ENCODE measurements at places on chromosomes 12 and 14.
A peak's percentile ranks its signal among the peaks of the same experiment; 100 is the strongest.

GRCh38 chr12:52910248-52910883 is 5.5 kb upstream of the KRT8 start:
- no peak for DNase-seq

DNA sequence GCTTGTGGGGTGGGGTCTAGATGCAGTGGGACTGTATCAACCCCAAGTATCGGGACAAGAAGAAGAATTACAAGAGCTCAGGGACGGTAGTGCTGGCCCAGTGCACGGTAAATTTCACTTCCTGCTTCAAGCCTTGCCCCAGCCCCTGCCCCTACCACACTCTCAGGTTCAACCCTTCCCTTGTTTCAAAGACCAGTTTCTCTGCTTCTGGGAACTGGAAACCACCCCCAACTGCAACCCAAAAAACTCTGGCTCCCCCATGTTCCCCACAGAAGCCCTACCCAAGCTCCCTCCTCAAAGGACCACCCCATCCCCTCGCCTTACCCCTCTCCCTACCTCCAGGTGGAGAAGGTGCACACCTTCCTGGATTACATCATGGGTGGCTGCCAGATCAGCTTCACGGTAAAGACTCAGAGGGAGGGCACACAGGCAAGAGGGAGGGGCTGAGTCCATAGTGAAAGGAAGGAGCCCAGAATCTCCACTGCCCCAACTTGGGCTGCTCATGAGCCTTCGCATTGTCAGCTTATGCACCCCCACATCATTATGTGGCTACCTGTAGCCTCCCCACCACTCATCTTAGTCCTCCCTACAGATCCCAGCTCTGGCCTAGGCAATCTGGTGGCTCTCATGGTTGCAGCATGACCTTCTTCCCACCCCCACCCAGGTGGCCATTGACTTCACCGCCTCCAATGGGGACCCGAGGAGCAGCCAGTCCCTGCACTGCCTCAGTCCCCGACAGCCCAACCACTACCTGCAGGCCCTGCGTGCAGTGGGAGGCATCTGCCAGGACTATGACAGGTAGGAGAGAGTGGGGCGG is 4.3 kb downstream of the CPNE6 start:
- DNase-seq = no peak

DNA sequence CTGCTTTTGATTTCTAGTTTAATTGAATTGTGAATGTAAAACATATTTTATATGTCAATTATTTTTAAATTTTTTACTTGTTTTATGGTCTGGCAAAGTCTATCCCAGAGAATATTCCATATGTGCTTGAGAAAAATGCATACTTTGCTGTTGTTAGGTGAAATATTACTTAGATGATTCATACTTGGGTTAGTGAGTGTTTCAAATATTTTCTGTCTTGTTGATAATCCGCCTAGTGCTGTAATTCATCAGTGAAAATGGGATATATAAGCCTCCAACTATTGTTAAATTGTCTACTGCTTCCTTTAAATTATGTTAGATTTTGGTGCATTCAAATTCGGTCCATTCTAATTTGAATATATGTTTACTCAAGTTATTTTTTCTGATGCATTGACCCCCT is 395.5 kb downstream of the LRFN5 start:
- DNase-seq = no peak

GRCh38 chr14:51507906-51508511 is 143.7 kb upstream of the FRMD6 start:
- DNase-seq = no peak

DNA sequence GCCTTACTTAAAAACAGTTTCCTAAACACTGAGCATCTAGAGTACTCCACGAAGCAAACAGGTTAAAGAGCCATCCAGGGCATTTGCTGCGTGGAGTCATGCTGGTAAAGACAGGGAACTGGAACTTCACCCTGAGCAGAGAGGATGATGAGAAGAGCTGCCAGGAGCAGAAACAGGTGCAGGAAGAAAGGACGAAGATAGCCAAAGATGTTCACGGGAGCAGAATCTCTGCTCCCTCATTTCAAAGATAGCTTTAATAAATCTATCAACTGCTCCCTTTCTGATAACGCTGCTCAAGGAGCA is 280.8 kb upstream of the FKBP4 start:
- no peak for DNase-seq

GRCh38 chr12:67290378-67290777 is 21.2 kb downstream of the CAND1 start:
- no peak for DNase-seq

DNA sequence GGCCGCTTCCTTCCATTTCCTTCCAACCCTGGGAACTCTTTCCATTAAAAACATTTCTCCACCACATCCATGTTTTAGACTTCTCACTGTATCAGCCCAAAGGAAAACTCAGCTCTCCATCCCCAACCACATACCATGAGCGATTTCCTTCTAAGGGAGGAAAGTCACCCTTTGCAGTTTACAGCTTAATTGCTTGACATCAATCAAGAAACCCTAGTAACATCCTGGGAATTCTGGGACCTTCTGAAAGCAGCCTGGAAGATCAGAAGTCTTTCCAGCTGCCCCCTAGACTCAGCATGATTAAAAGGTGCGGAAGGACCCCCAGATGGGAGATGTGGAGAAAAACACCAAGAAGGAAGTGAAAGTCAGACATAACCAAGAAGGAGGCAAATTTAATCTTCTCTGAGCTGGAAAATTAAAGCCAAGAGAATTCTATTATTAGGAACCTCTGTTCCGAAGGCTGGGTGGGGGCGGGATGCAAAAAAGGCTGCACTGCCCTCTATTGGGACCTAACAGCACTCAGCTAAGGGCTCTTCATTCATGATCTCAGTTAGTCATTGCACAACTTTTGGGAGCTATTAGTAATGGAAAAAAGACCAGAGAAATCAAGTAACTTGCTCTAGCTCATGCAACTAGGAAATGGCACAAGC is 73.3 kb upstream of the PLXNC1 start:
- no peak for DNase-seq

DNA sequence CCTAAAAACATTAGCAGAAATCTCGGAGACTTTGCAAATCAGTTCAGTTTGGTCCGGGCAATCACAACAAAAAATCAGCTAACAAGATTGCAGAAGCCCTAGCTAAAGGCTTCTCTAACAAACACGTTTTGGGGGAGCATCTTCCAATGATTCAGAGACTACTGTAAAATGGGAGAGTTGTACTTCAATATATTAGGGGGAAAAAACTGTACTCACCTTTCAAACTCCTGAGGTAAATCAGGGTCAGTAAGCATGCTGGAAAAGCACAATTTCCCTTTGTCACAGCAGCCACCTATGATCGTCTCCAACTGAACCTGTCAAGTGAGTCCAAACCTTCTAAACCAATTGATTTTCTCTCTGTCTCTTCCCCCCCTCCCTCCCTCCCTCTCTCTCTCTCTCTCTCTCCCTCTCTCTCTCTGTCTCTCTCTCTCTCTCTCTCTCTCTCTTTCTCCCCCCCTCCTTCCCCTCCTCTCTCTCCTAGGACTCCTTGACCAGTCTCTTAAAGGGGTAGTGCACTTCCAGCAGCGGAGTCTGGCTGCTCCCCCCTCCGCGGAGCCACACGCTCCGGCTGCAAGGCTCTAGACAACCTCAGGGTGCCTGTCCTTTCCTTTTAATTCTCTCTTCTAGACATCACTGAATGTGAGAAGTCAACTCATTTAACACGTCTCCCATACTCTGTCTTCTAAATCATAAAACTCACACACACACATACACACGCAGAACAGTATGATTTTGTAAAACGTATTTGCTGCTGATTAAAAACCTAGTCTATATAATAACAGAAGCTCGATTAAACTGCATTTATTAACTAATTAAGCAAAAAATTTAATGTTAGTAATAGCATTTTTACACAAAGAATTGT is at the start of gene SOX5:
SOX5 (minus strand) TSS at position 323 of the 862 bp plus-strand sequence; CDS start at position 254, 69 bp downstream.
- no peak for DNase-seq

DNA sequence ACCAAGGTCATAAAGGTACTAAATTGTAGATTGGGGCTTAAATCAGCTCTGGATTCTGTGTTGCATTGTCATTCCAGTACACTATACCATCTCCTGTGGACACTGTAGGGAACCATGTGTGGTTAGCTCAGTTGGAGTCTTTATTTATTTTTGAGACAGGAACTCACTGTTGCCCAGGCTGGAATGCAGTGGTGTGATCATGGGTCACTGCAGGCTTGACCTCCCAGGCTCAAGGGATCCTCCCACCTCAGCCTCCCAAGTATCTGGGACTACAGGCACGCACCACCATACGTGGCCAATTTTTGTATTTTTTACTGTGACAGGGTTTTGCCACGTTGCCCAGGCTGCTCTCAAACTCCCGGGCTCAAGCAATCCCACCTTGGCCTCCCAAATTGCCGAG is 6.7 kb downstream of the PAPOLA start:
- no peak for DNase-seq

DNA sequence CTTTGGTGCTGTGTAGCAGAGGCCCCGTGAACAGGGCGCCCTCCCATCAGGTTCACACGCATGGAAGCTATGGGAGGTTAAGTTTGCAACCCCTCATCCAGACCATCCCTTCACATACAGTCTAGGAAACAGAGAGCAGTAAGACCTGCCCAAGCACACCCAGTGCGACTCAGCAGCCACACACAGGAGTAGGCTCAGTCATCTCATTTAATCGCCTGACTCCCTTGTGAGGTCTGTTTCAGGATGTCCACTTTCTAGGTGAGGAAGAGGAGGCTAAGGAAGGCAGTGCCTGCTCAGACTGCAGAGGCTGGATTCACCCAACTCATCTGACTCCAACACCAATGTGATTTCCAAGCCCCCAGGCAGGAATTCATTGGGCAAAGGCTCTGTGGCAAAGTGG is 11.9 kb downstream of the BDKRB1 start:
- DNase-seq = no peak

- no peak for DNase-seq
Measured at GRCh38 chr12:105504286-105504685, 173.8 kb downstream of the C12orf75 start.

GRCh38 chr14:89227496-89227836 is 189.6 kb downstream of the FOXN3 start:
- DNase-seq = no peak

DNA sequence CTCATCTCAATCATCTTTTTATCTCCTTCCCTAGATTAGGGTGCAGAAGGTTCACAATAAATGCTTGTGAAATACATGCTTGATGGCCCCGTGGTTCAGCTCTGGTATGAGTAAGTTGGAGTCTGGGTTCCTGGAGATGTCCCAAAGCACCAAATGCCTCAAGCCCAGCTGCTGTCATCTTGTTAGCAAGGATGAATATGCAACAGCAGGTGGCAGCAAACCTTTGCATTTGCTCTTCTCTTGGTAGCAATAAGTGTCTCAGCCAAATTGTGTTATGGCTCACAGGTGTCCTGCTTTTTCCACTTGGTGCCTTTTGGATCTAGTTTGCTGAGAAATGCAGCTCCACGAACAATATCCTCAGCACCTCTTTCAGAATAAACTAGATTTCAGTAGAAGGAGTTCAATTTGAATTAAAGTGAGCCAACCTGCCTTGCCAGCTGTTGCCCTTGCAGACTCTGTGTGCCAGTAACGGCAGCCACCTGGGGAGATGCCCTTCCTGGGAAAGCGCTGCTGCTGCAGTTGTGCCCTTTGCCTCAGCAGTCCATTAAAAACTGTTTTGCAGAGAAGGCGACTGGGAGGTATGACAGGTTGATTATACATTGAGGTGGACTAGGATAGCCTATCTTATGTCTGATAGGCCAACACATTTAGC is 417.3 kb downstream of the SNAPC1 start:
- peak; percentile 55 for DNase-seq

DNA sequence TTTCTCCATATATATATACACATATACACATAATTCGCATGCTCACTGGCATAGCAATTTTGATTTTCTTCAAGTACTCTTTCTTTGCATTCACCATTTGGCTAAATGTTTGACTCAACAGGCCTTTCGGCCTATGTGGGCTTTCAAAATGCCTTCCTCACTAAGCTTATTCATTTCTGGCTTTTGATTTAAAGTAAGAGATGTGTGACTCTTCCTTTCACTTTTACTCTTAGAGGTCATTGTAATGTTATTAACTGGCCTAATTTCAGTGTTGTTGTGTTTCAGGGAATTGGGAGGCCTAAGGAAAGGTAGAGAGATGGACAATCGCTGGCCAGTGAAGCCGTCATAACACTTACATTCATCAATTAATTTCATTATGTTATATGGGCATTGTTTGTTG is 14.5 kb upstream of the KLRD1 start:
- DNase-seq = no peak

DNA sequence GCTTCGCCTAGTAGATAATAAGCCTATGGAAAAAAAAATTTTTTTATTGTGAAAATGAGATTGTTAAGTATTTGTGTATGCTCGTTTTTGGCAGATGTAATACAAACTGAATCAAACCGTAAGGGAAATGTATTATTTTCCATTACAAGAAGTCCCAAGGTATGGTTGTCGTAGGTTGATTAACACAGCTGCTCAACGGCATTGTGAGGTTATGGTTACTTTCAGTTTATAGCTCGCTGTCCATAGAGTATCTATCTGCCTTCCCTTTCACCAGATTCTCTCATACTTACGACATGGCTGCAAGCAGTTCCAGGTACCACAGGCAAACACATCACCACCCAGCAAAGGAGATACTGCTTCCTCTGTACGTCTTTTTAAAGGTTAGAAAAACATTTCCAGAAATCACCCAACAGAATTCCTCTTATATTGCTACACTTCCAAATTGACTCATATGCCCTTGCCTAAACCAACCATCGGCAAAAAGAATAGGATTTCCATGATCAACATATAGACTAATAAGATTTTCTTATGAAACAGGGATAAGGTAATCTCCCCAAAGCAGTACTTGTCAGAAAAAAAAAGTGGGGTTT is 338.6 kb downstream of the SYT1 start:
- DNase-seq = no peak

GRCh38 chr14:56855891-56856461 is 45.7 kb upstream of the OTX2 start:
- DNase-seq = no peak

DNA sequence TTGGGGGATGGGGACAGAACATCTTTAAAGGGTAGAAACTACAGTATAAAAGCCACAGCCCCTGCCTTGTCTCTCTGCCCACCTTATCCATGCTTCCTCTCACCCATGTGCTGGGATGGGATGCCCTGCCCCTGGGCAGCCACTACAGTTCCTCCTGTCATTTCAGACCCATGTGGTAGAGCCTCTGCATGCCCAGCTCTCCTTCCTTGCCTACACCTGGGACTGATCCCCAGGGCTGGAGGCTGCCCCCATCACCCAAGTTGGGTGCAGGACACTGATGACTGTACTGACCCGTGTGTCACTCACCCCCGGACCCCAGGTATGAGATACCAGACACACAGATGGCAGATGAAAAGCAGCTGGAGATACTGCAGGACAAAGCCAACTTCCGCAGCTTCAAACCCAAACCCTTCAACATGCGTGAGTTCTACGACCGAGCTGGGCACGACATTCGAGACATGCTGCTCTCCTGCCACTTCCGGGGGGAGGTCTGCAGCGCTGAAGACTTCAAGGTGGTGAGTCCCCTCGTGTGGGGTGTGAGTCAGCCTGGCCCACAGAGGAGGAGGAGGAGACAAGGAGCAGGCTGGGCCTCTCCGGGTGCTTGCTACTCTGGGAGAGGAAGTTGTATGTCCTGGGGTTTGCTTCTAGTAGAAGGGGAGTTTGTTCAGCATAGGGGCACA is 2.2 kb downstream of the ASIC1 start:
- DNase-seq = no peak

GRCh38 chr14:106094654-106095189 is 568.3 kb downstream of the TMEM121 start:
- DNase-seq = peak; percentile 4

- DNase-seq = no peak
Measured at GRCh38 chr14:105015242-105015641, 5.6 kb downstream of the CDCA4 start.
